ENCODE measurements at places on chromosomes 12 and 14.

DNA sequence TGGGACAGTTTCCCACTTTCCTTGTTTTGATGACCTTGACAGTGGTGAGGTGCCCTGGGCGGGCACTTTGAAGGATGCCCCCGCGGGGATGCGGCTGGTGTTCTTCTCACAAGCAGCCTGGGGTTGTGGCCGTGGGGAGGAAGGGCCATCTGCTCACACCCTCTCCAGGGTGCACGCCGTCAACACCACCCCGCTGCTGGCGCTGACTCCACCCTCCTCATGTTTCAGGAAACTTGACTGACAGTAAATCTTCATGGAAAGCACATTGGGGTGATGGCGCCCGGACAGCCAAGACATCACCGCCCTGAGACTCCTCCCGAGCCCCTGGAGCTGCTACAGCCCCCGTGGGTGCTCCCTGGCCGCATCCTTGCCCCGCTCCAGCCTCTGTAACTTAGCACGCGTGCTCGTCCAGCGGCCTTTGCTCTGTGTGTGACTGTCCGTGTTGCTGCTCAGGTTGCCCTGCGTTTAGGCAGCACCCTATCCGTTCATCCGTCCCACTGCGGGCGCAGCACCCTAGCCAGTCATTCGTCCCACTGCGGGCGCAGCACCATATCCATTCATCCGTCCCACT lies 150.2 kb upstream of the C14orf180 start:
- DNase-seq = no peak

- DNase-seq = no peak
These were observed 11.7 kb upstream of the COL2A1 start for GRCh38 chr12:48015954-48016353.

- no peak for DNase-seq
These were observed 106.5 kb downstream of the KCNH5 start for GRCh38 chr14:62938778-62939177.

GRCh38 chr12:13044906-13045299 lies 722 bp downstream of the FAM234B start:
- no peak for DNase-seq

DNA sequence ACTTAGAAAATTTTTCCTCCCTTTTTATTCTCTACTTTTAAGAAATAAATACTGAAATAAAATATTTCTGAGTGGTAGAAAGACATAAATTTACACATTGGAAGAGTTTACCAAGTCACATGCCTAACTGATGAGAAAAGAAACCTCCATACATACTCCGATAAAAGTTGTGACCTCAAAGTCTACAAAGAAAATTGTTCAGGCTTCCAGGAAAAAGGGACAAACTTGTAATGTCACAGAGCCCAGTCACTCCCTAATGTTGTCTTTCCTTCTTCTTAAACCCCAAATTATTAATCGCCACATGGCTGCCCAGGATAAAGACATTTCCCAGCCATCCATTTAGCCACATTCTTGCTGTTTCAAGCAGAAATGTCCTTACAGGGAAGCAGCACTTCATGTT lies 455.3 kb downstream of the MDGA2 start:
- no peak for DNase-seq

DNA sequence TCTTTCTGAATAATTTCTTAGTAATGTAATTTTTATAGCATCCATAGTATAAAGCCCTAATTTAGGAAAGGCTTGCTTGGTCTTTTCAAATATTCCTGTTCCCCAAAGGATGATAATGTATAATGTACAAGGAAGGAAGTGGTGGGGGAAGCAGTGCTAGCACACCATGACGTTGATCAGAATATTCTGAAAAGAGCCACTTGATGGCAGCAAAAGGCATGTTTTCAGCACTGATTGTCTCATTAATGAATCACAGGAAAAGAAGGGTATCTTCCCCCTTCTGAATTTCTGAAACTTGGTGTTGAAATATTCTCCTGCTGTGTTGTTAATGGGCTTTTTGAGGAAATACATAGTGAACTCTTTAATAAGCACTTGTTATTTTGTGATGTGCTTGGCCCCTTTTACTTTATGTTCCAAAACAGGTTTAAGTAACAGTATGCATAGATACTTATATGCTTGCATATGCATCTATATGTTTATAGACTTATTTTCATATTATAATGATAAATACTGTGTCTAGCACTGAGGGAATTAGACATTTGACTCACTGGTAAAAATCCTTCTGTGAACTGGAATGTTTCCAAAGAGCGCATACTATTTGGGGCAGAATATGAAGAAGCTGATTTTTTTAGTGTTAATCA lies 122.0 kb downstream of the TMEM117 start:
- DNase-seq = no peak
